Stimulated activated CD8-positive, alpha-beta memory T cell treated with anti-CD3 and anti-CD28 coated beads, Interleukin-4, amount 100 ng/mL, for 48 hours (primary cell): ENCODE measurements at places on chromosomes 1 and 21.

- DNase-seq, result no peak
Measured at GRCh38 chr1:20266642-20267041, 24.0 kb upstream of the VWA5B1 start.

DNA sequence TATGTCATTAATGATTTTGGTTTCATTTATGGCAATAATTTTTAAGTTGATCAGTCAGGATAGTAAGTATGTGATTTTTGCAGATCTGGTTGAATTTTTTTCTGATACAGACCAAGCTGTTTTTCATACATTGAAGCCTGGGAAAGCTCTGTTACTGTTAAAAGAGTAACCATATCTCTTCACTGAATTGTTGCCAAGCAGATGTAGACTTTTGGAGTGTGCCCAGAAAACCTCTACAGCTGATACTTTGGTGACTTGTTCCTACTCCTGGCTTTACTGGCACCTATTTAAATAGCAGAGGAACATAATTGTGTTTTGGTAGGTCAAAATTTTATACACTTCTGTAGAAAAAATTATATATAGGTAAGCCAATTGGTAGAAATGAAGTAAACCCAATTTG lies 49.4 kb downstream of the NFIA start:
- no peak for DNase-seq

GRCh38 chr1:18929686-18930085 lies 26.8 kb downstream of the IFFO2 start:
- no peak for DNase-seq

DNA sequence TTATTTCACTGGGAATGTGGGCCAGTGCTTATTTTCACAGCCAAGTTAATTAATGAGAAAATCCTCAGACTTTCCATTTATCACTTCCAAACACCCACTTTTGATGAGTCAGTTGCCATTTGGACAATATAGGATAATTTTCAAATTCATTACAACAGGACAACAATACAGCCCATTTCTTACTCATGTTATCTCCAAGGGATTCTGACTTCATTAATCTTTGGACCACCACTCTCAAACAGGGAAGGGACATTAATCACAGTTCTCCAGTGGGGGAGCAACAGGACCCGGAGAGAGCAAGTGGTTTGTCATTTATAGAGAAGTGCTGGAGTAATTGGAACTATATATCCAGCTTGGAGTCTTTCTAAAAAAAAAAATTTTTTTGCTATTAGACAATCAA lies 38.7 kb downstream of the JUN start:
- no peak for DNase-seq

GRCh38 chr1:102032534-102032933 lies 35.8 kb upstream of the OLFM3 start:
- DNase-seq, result no peak

DNA sequence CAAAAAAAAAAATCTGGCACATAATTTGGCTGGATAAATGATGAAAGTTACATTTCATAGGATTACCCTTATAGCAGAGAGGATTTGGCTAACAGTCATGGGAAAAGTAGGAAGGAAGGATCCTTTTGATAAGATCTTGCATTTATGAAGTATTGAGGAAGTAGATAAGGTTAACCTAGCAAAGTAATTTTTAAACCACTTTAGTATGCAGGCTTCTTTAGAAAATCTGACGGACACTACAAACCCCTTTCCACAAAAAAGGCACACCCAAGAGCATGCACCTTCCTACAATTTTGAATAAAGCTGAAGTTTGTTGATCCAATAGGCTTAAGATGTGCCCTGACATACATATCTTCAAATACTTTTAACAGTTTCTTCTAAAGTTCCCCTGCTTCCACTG lies 275.2 kb downstream of the GRIK1 start:
- no peak for DNase-seq

GRCh38 chr1:19735440-19736127 lies 64.1 kb downstream of the TMCO4 start:
- DNase-seq, result no peak

DNA sequence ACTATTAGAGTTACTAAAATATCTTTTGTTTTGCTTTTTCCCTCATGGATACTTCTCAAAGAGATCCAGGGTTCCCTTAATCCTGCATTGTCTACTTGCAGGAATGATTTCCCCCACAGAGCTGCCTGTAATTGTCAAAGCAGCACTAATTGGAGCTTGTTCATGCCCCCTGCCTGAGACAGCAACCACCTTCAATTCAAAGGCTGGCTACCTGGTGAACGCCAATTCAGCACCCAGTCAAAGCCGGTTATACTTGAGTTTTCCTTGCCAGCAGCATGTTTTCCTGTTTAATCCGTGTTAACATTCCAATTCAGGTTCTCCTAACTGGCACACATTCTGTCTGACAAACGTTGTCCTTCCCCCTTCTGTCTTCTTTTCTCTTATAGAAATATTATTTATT lies 382.9 kb downstream of the NTNG1 start:
- DNase-seq, result no peak

DNA sequence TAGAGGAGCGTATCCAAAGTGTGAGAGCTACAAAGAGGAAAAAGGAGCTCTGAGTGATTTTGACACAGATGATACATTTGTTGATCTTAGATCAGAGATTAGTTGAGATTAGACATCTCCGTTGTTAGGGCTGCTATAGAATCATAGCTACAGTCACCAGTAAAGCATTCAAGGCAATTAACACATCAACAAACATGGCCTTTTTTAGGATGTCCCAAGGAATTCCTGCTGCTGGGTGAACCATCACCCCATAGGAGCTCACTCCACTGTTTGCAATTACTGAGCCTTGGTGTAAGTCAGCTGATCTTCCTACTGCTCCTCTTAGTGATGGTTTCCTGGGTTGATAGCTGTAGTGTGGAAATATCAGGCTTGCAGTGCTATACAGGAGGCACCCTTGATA lies 6.7 kb upstream of the RSRP1 start:
- no peak for DNase-seq

DNA sequence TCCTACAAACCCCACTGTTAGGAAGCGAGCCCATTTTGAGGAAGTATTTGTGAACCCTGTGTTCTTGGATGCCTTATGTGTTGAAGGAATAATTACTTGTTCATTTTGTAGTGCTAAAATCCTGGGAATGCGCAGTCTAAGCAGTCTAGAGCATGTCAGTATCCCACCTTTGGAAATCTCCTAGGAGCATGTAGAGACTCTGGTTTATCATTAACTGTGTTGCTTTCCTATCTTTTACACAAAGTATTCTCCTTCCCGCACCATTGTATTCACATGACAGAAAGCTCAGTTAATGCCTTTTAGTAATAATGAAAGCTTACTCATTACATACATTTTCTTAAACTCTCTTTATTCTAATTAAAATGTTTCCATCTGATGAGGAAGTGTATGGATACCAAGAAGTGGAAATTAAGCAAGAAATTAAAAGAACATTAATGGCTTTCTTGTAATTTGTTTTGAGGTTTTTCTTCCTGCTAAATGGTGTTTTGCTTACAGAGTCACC lies 99.4 kb downstream of the CAMTA1 start:
- DNase-seq, result no peak

- DNase-seq, result no peak
Measured at GRCh38 chr1:22490309-22490708, 38.7 kb downstream of the ZBTB40 start.

- DNase-seq, result no peak
Measured at GRCh38 chr1:119605686-119606085, 42.4 kb downstream of the ZNF697 start.

- peak; percentile 83 for DNase-seq
Measured at GRCh38 chr1:206684478-206685333, at the start of gene MAPKAPK2. MAPKAPK2 (plus strand) TSS chr1:206684905; CDS start chr1:206685230, 325 bp downstream.

GRCh38 chr1:1399872-1400575 lies 889 bp upstream of the CCNL2 start:
- peak; percentile 52 for DNase-seq

- no peak for DNase-seq
Measured at GRCh38 chr1:146036241-146036964, 14.9 kb upstream of the HJV start.

DNA sequence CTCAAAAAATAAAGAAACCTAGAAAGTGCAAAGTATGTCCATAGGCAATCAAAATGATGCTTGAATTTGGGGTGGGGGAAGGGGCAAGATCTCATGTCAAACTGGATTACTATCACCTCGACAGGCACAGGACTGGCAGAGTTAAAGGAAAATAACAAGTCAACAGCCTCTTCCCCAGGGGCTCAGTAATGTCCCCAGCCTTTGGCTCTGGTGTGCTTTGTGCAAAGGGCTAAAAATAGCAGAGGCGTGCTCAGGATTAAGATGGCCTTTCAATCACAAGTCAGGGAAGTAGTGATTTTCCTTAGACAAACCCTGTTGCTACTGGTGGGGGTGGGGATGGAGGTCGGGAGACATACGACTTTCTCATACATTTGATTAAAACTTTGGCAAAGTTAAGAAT lies 63.5 kb upstream of the OLIG2 start:
- no peak for DNase-seq

GRCh38 chr1:34762474-34763141 lies 3.1 kb downstream of the GJB4 start:
- DNase-seq, result no peak

GRCh38 chr1:238252033-238252802 lies 361.5 kb upstream of the ZP4 start:
- DNase-seq, result peak; percentile 53

GRCh38 chr1:236027104-236027503 lies 37.8 kb downstream of the NID1 start:
- no peak for DNase-seq

GRCh38 chr1:111624382-111624781 lies 4.8 kb downstream of the RAP1A start:
- DNase-seq, result no peak

GRCh38 chr1:162983671-162984425 lies 85.3 kb upstream of the RGS4 start:
- no peak for DNase-seq

GRCh38 chr1:165162671-165163241 lies 193.8 kb downstream of the LMX1A start:
- no peak for DNase-seq

DNA sequence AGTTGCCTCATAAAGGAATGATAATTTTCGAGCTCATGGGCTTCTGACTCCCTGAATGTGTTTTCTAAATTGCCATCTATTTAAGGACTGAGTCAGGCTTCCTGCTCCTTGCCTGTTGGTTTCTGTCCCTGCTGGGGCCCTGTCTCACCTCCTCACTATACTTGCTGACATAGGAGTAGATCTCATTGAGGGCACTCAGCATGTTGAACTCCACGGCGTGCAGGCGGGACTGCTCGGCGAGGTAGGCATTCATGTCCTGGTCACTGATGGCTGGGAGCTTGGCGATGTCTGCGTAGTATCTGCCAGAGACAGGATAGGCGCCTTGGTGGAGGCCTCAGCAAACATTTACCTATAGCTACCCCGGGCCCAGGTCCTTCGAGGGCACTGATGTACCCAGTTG lies 116.9 kb upstream of the CD34 start:
- no peak for DNase-seq

GRCh38 chr1:241695246-241696171 lies 43.4 kb downstream of the WDR64 start:
- DNase-seq, result no peak

- no peak for DNase-seq
Measured at GRCh38 chr1:117481410-117481809, 114.2 kb downstream of the MAN1A2 start.

DNA sequence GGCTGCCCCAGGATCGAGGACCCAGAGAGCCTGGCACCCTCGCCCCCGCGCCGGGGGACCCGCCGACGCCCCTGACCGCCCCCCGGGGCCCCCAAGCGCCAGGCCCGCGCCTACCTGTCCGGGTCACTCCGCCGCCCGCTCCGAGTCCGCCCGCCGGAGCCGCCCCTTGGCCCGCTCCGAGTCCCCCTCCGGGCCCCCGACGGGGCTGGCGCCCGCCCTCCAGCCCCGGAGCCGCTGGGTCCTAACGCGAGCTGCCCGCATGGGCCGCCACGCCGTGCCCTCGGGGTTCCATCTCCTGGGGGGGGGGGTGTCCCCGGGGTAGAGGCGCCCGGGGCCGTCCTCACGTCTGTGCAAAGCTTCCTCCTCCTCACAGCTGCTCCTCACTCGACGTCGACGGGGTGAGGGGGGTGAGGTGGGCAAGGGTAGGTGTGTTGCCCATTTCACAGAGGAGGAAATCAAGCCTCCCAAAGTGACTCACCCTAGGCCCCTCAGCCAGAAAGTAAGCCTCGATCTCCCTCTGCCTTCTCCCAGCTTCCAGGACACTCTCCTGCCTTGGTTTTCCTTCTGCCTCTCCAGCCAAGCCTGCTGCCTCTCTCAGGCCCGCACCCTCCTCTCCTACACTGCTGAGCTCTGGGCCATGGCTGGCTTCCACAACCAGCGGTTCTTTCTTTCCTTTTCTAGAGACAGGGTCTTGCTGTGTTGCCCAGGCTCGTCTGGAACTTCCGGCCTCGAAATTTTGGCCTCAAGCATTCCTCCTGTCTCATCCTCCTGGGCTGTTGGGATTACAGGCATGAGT lies at the start of gene MFAP2:
TSS of gene MFAP2 (minus strand) at position 148 of the 796 bp plus-strand sequence. CDS start 2,347 bp downstream, outside the sequence.
- DNase-seq, result no peak

DNA sequence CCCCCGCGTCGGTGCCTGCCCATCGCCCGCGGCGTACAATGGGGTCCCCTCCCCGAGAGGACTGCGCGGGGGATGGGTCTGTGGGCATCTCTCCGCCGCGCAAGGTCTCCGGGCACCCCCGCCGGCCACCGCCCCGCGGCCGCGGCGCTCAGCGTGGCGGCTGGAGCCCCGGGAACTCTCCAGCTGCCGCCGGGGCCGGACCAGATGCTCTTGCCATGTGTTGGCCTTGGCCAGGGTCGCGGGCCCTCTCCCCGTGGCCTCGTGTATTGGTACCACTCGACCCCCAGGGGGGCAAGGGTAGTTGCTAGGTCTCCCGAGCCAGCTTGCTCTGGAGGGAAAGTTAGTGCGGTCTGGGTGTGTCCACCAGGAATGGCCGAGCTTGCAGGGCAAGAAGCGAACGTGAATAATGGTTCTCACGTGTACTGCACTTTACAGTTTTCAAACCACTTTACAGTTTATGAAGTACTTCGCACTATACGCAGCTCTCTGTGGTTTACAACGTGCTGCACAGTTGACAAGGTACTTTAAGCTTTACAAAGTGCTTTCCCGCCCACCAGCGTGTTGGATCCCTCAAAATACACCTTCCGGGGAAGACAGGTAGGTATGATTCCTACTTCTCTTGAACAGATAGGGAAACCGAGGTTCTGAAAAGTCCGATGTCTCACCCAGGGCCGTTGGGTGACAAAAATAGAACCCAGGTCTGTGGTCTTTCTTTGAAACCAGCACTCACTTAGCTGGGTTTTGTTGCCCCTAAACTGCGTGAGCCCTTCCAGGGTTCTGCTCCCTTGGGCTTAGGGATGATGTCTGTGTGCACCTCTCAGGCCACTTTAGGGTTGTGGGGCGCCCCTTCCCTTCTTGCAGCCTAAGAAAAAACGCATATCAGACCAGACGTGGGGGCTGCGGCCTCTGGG lies 1.2 kb downstream of the EPHB2 start:
- no peak for DNase-seq
